MG63 (cell line): ENCODE measurements at places on chromosomes 6 and 20.
A peak's percentile ranks its signal among the peaks of the same experiment; 100 is the strongest.

DNA sequence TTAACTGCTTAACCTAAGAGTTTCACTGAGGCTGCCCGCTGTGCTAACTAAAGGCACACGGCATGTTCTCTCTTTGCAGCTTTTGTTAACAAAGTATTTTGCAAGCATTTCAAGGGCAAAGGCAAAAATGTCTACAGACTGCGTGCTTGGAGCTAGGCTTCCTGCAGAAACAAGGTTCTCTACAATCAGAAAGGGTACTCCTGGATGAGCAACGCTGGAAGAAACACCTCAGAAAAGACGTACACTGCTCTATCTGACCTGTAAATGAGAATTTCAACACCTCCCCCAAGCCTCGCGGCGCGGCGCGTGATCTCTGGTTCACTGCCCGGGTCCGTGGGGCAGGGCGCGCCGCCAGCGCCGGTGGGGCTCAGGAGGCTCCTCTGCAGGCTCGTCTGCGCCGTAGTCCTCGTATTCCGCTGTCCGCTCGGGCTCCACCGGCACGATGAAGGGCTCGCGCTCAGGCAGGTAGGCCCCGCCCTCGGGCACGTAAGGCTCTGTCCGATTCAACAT is 120.9 kb downstream of the COL12A1 start:
- DNase-seq, result no peak

GRCh38 chr6:145885431-145885830 is 70.8 kb upstream of the FBXO30 start:
- no peak for DNase-seq

DNA sequence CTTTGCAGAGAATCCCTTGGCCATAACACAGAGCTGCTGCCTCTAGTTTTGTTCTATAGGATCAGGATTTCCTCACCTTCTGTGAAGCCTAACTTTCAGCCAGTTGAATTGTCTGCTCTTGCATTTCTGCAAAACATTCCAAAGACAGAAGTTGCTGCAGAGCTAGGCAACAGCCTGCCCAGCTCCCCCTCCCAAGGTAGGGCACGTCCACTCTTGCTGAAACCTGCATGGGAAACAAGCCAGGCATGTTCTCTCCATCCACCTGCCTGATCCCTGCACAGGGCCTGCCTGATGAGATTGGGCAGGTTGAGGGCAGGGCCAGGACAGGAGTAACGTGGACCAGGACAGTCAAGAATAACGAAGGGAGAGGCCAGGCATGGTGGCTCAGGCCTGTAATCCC is 58.9 kb upstream of the NAA20 start:
- no peak for DNase-seq

- no peak for DNase-seq
Observed at GRCh38 chr20:63695424-63696305, 787 bp upstream of the TNFRSF6B start.

- DNase-seq, result peak; percentile 34
Observed at GRCh38 chr6:166636191-166636933, 9.3 kb upstream of the RPS6KA2 start.

- no peak for DNase-seq
Observed at GRCh38 chr6:165900970-165901369, 237.9 kb upstream of the PDE10A start.

DNA sequence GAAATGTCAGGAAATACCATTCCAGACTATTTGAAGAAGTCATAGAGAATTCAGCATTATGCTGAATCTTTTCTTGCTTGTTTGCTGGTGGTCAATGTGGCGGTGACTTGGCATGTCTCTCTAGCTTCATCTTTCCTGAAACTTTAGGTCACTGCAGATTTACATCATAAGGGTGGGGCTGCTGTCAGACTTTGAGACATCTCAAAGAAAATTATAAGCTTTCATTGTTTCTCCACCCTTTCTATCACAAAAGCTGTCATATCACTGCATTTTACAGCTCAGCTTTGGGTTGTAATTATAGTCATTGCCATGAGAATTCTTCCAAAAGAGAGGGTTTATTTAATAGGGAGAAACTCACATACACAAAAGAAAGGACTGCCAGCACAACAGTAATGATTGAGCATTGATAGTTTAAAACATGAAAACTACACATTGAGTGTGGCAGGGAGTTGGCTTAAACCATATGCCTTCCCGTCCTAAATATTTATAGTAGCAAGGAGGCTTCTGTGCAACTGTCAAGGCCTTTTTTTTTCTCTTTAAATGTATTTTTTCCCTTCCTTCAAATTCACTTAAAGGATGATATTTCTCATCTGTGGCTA is 44.7 kb upstream of the LRRC1 start:
- no peak for DNase-seq

DNA sequence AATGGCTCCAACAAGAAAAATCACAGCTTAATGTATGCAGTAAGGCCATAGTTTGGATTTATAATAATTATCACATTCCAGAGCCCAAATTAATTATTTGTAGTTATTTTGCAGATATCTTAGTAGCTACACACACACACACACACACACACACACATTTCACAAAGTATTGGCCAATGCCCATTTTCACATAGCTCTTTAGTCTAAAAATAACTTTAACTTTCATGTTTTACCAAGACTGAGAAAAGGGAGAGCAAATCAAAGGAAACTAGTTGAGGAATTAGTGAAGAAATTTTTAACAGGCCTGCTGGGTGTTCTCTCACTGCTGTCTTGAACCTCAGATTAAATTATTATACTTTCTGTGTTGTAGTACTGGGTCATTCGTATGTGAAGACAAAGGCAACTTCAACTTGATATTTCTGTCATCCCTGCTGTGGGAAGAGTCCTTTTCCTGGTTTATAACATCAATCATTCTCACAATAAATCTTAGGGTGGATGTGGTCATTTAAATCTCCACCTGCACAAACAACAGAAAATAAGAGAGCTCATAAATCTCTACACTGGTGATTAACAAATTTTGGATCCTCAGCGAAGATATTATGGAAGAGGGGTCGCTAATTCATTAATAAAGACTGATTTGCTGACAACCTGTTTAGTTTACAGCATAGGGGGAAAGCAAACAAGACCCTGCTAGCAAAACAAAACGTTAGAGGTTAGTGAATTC is 1.6 kb upstream of the TCF21 start:
- DNase-seq, result no peak
